ENCODE measurements at places on chromosomes 5 and 9.
A peak's percentile ranks its signal among the peaks of the same experiment; 100 is the strongest.

DNA sequence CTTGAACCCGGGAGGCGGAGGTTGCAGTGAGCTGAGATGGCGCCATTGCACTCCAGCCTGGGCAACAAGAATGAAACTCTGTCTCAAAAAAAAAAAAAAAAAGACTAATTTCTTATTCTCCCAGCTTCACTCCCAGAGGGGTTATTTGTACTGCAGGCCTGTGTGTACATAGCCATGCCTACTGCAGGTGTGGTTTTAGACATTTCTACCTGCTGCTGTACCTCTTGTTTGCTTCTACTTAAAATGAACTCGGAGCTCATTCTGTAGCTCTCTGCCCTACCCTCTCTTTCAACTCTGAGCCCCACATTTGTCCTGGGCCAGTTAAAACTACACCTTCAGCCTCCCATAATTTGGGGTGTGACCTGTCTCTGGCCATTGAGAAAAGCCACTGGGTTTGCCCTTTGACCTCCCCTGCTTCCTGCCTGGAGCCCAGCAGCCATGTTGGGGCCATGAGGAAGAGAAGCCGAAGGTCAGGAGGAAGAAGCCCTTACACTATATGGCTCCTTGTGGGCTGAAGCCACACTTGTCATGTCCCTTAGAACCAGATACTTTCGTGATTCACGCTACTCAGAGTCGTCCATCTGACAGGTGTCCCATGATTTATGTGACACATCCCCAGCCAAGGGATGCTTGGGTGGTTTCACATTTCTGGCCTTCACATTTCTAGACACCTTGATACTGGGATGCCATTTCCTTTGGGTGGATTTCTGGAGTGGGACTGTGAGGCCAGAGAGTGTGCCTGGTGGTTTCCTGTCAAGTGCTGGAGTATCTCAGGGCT lies 9.4 kb upstream of the CARD19 start:
- DNase-seq = no peak

DNA sequence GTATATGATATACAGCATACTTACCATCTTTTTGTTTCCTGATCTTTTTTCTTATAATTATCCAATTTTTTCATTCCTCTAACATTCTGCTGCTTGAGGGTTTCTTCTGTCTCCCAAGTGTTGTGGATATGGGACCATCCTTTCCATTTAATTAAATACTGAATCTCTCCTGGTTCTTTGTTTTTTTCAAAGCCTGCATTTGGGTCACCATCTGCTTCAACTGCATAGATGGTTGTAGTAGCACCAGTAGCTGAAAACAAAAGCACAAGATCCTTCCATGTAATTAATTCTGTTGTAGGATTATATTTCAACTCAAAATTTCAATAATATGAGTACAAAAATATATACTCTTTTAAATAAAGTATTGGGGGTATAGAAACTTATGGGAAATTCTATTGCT lies 29.4 kb downstream of the CHD1 start:
- DNase-seq = no peak

DNA sequence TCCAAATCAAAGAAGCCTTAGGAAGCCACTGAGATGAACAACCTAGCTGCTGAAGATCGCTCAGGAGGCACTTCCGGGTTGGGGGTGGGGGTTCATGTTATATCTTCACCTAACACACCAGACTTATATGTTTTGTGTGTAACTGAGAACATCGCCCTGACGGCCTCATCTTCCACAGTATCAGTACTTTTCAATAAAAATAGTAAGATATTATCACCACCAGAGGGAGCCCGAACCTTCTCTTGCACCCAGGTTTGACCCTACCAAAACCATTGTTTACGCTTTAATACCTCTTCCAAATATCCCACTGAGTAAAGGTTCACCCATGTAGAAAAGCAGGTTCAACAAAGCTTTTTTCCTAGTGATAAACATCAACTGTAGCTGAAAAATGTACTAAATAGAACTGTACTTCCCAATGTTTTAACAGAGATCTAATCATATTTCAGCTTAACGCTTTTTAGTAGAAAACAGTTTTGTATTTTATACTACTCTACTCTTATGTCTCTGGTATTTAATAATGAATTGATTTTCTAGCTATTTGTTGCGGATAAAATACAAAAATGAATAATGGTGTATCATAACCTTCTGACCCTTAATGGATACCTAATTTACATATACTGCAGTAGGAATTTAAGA lies 244.0 kb downstream of the EPB41L4A start:
- DNase-seq = peak; percentile 32

GRCh38 chr9:83188277-83188676 lies 125.3 kb upstream of the RASEF start:
- no peak for DNase-seq

DNA sequence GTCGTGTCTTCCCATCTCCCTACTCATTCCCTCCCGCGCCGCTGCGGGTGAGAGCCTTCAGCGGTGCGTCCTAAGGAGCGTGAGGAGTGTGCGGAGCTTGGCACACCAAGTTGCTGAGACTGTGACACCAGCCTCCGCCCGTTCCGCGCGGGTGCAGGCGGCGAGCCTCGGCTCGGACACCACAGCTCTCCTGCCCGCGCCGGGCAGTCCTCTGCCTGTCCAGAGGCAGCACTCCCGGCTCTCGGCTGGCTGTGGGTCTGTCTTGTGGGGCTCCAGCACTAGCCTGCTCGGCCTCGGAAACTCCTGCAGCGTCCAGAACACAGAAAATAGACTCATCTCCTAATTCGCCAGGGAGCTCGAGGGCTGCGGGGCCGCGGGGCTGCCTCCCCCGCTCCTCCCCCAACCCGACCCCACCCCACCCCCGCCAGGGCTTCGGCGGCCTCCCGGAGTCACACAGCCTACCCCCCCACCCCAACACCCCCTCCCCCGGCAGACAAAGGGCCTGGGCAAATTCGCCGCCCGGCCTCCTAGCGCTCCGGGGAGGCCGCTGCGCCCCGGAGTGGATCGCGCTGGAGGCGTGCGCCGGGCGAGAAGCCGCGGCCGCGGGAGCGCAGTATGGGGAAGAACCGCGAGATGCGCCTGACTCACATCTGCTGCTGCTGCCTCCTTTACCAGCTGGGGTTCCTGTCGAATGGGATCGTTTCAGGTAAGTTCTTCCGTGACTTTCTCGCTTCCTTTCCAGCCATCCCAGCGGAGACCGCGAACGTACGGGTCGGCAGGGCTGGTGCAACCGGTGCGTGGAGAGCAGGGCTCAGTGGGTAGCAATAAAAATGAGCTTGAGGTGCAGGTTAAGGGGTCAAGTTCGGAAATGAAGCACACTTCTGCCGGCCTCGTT lies at the start of gene ADAMTS19:
Gene ADAMTS19 (plus strand): TSS at position 522 of the 895 bp plus-strand sequence. CDS start 94 bp downstream, at position 616.
- DNase-seq = peak; percentile 18

GRCh38 chr5:109304309-109304708 lies 105.5 kb downstream of the PJA2 start:
- no peak for DNase-seq

GRCh38 chr9:33131790-33132772 lies 35.1 kb downstream of the B4GALT1 start:
- DNase-seq = peak; percentile 46

GRCh38 chr5:65451436-65451835 lies 30.3 kb downstream of the ADAMTS6 start:
- DNase-seq = no peak

- DNase-seq = peak; percentile 33
Measured at GRCh38 chr5:159712672-159713071, 203.6 kb upstream of the ADRA1B start.

- no peak for DNase-seq
Measured at GRCh38 chr5:149213264-149213880, 58.3 kb upstream of the AFAP1L1 start.

DNA sequence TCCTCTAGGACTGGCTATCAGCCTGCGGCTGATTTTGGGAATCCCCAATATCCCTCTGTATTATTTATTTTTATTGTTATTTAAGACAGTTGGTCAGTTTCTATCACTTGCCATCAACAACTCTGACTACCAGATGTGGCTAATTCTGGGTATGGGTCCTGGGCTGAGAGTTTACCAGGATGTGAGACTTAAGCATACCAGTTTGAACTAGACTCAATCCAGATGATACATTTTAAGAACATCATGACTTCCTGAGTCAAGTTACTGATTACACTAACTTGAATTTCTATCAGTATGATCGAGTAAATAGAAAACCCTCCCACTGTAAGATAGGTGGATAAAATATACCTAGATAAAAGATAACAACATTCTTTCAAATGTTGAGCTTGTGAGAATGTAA lies 634.0 kb downstream of the MAT2B start:
- DNase-seq = no peak

Data from fibroblast of the conjunctiva (primary cell).